ENCODE measurements at places on chromosomes 6 and 20.

DNA sequence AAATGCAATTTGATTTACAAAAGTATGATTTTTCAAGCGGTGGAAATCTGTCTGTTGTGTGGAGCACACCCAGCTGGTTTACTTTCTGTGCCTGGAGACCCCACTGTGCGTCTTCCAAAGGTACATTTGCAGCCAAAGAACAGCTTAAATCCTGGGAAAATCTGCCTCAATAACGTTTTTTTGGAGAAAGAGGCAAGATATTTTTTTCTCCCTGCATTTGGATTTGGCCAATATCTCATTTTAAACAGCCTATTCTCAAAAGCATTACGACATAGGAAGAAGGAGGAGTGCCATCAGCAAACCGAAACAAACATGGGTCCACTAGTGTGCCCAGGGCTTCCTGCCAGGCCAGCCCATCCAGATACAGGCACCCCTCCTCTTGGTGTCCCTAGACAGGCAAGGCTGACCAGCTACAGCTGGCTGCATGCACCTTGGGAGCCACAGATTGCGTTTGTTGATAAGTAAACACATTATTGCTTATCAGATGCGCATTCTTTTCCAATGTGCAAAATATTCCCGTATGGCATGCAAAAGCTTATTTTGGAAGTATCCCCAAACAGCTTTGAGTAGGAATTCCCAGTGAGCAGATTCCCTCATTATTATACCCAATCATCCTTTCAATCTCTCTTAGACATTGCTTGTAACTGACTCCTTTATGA, 184.5 kb upstream of the MARCKS start:
- no peak for DNase-seq

DNA sequence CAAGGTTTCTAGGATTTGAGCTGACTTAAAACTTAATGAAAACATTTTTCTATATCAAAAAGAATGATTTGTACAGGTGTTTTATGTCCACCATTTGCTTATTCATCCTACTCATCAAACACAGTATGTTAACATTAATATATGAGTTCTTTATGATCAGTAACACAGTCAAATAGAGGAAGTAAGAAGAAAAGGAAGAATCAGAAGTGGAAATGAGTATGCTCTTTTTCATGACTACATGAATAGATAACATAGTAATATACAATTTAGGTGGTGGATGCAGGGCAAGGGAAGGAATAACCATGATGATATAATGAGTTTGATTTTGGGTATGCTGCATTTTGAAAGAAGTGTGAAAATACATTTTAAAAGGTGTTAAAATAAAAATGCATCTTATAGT, 16.5 kb downstream of the KPNA5 start:
- DNase-seq, result no peak

DNA sequence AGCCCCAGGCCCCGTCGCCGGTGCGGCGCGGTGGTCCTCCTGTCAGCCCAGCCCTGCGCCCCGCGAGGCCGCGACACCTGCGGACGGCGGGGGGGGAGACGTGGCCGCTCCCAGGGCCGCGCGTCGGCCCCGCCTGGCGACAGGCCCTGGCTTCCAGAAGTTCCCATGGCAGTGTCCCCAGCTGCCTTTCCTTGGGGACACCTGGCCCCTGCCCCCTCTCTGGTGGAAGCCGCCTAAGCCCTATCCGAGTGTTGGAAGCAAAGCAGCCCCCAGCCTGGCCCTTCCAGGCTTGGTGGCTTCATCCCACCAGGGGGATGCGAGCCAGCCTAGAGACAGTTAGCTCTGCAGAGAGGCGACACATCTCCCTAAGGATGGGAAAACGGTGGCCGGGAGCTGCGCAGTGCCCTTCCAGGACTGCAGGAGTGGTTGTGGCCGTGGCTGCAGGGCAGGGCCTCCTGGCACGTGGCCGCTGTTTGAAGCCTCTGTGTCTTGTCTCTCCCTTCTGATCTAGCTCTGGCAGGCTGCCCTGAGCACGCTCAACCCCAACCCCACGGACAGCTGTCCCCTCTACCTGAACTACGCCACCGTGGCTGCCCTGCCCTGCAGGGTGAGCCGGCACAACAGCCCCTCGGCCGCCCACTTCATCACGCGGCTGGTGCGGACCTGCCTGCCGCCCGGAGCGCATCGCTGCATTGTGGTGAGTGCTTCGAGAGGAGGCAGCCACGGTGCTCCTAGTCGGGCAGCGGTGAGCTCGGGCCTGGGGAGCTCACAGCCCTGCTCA, 816 bp downstream of the NPEPL1 start:
- no peak for DNase-seq

DNA sequence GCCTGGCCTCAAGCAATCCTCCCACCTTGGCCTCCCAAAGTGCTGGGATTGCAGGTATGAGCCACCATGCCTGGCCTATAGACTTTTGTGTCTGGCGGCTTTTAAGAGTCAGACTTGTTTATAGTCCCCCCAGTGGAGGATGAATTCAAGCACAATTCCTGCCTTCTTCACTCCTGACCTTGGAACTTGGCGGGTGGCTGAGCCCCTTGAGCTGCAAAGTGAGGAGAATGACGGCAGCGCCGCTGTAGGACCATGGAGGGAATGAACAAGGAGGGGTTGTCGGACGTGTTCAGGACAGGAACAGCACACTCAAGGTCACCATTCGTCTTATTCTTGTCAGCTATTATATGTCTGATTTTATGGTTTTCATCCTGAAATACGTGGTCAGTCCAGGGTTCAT, 265.4 kb downstream of the CDH4 start:
- DNase-seq, result no peak

DNA sequence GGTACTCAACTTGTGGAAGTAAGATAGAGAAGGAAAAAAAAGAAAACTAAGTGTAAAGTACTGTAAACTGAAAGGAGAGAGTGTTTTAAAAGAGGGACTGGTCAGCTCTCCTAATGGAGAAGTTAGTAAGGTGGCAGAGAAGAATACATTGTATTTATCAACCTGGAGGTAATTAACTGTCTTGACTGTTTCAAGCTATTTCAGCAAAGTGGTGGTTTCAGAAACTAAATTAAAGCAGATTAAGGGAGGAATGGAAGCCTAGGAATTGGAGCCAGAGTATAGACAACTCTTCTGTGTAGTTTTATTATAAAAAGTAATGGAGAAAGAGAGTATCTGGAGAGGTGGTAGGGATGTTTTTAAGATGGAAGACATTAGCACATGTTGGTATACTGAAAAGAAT, 2.7 kb upstream of the PHF10 start:
- no peak for DNase-seq

DNA sequence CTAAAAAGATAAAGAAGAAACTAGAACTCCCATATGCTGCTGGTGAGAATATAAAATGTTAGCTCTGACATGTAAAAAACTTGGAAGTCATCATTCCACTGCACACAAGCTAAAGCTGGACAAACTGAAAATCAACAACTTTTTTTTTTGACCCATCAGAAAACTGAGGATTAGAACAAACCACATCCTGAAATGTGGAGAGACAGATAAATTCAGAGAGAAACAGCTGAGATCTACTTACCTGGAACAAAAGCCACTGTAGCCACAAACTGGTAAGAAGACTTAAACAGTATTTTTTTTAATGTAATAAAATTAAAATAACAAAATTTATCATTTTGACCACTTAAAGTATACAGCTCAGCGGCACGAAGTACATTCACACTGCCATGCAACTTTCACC, 408.5 kb upstream of the RGS17 start:
- no peak for DNase-seq

GRCh38 chr6:161139766-161140553, 133.9 kb downstream of the AGPAT4 start:
- no peak for DNase-seq

GRCh38 chr20:11277170-11277569, 603.4 kb upstream of the JAG1 start:
- DNase-seq, result no peak

DNA sequence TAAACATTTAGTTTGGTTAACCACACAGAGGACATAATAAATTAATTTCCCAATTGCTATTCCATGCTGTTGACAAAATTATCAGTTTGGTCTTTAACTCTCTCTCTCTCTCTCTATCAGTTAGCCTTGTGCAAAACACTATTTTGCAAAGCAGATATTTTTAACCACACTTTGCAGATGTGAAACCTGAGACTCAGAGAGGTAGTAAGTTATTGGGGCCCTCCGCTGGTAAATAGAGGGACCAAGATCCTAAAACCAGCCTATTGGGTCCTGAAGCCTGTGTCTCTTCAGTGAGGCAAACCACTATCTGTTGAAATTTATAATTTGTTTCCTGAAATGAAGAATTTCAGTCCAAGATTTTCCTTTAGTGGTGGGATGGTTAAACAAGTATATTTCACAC, 231.0 kb downstream of the SOD2 start:
- DNase-seq, result no peak

DNA sequence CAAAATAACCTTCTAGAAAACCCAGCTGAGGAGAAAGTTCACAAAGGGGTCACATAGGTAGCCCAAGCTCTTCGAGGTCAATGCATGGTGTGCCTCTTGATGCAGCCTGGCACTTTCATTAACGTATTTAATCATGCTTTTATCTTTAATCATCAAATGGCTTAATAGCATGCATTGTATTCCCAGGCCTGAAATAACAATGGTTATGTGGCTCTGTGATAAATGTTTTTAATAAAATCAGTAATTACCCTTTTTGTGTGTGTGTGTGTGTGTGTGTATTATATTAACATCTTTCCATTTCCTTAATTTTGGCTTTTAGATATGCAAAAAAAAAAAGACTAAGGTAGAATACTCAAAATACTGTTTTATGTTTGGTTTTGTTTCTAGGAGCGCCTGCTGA, 681.8 kb downstream of the PTPRT start:
- no peak for DNase-seq

- DNase-seq, result peak; percentile 27
Measured at GRCh38 chr6:31737991-31738979, 1.5 kb upstream of the MSH5 start.

DNA sequence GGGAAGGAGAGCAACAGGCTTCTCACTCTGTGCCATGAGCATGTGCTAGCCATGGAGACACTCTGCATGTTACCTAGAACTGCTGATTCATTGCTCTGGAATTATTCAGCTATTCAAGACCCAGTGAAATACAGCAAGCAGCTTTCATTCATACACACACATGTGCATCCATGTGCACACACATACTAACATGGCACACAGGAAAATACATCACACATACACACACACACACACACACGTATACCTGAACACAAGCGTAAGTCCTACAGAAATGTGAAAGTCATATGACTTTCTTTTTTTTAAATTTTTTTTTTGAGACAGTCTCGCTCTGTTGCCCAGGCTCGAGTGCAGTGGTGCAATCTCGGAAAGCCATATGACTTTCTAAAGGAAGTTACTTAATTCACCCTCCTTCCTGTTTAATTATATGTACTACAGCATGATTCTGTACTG, 108.2 kb upstream of the NFATC2 start:
- DNase-seq, result no peak

DNA sequence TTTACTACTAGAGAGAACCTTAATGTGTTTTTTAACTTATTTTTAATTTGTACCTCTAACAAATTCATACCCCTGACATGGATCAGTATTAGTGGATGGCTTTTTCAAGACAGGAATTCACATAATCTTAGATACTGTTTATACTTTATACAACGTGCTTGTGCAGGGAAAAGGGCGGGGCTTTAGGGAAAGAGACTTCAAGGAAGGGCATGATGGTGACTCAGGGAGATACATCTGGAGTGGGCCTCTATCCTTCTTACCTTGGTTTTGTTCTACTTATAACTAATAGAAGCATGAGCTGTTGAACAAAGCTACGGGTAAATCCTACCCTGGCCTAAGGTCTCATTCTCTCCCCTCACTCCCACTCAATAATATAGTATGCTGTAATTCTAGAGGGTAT, 160.8 kb downstream of the C6orf58 start:
- DNase-seq, result no peak

- DNase-seq, result no peak
Measured at GRCh38 chr6:85580878-85581267, 12.8 kb downstream of the SNX14 start.

GRCh38 chr6:122787721-122788120, 1.3 kb upstream of the SMPDL3A start:
- DNase-seq, result no peak

- DNase-seq, result no peak
Measured at GRCh38 chr6:149719531-149719930, 1.6 kb upstream of the LATS1 start.

- DNase-seq, result no peak
Measured at GRCh38 chr6:111499269-111499793, 16.3 kb upstream of the REV3L start.

DNA sequence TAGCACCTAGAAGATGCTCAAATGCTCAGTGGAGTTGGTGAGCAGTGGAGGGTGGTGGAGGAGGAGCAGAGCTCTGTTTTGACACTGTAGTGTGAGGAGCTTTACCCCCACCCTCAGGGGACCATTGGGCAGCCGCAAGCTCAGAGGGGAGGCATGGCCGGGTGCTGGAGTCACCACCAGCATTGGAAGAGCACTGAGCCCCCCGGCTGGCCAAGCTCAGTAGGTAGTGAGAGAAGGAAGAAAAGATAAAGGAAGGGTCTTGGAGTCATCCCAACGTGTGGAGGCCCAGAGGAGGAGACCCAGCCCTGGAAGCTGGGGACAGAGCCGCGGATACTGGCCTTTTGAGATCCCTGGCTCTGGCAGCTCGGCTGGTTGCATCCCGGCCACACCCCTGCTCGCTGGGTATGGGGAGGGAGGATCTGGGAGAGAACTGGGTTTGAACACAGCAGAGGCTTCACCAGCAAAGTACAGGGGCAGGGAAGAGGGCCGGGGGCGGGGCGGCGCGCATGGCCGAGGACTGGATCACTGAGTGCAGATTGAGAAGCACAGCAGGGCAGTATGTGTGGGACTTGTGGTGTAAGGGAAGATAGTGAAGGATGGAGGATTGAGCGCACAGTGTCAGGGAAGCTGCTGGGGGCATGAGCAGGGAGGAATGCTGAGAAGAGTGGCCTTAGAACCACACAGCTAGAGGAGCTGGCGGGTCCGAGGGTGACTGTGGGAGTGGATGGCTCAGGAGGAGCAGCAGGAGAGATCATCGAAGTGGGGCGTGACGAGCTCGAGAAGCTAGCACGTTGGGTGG, 24.4 kb downstream of the SYNDIG1 start:
- DNase-seq, result no peak

DNA sequence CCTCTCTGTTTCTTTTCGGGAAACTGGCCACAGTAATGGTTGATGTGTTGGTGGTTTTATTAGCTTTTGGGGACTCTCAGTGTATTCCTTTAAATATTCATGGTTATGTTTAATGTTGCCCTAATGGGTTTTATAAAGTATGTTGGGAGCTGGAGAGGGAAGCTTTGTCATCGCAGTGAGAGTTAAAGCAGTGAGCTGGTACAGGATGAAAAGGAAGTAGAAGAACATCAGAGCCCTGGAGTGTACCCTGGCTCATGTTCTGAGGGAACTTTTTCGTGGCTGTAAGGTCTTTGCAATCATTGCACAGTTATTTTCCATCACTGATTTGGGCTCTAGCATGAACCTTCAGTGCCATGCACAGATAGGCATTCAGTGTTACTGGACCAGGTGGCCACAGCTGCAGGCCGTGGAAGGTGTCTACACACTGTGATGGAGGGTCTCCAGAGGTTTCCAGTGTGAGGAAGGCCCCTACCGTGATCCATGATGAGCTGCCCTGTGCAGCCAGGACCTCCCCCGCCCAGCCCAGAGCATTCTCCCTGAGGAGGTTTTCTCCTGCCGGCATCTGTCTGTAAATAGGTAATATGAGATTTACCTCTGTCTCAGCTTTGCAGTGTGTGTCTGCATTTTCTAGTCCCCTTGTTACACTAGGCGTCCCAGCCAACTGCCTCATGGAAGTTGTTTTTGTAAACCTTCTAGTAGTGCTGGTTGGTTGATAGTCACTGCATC, 22.4 kb upstream of the TMEM217 start:
- DNase-seq, result no peak
